KBM-7 (cell line): ENCODE measurements at places on chromosomes 7 and 10.
A peak's percentile ranks its signal among the peaks of the same experiment; 100 is the strongest.

GRCh38 chr7:141709318-141709717 is 1.2 kb downstream of the WEE2 start:
- DNase-seq = no peak

GRCh38 chr10:109957092-109957797 is 33.9 kb upstream of the XPNPEP1 start:
- no peak for DNase-seq

GRCh38 chr7:112023786-112024185 is 182.4 kb downstream of the DOCK4 start:
- DNase-seq = no peak

DNA sequence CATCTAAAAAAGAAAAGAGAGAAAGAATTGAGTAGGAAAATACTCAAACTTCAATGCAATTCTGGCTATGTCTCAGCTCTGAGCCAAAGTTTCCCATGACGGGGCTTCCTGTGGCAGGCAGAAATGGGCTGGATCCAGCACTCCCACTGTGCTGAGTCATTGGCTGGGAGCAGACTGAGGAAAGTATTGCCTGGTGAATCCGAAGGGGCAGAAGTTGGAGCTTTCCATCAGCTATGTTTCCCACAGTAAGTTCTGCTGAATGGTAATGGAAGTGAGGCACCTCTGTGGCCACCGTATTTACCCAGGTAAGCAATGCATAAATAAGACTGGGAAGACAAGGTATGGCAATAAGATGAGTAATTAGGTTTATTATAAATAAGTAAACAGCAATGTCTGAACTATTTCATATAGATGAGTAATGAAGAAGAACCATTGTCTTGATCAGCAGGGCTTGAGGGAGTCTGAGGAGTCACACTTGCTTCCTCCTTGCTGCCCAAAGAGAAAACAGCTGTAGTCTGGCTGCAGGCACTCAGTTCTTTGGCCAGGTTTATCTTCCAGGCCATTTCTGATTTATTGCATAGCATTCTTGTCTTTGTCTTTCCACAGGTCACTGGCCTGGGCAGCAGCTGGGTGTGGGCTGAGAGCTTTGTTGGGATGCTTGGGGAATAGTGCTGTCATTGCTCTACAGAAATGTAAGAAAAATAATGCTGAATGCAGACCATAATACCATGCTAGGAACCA is 255.3 kb downstream of the DNAJB9 start:
- DNase-seq = no peak

DNA sequence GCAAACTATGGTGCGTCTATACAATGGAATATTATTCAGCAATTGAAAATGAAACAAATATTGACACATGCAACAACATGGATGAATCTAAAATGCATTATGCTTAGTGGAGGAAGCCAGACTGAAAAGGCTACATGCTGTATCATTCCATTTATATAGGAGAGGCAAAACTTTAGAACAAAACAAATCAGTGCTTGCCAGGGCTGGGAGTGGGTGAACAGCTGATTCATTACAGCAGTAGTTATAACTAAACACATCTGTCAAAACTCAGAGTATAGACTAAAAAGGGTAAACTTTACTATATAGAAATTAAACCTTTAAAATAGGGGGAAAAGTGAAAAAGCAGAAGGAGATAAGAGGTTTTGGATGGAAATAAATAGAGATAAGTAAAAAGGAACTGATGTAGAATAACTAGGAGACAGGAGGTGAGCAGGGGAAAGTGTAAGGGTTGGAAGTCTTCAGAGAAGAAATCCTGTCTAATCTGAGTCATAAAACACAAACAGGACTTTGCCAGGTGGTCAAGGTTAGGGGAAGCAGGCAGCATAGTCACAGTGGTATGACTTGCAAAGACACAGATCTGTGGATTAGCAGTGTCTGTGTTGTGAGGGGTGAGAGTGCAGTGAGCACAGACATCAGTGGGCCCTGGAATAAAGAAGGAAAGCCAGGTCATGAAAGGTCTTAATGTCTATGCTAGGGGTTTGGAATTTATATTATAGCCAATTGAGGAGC is 349.8 kb downstream of the PHTF2 start:
- no peak for DNase-seq

- DNase-seq = no peak
Observed at GRCh38 chr7:12583176-12583575, 12.7 kb downstream of the SCIN start.

DNA sequence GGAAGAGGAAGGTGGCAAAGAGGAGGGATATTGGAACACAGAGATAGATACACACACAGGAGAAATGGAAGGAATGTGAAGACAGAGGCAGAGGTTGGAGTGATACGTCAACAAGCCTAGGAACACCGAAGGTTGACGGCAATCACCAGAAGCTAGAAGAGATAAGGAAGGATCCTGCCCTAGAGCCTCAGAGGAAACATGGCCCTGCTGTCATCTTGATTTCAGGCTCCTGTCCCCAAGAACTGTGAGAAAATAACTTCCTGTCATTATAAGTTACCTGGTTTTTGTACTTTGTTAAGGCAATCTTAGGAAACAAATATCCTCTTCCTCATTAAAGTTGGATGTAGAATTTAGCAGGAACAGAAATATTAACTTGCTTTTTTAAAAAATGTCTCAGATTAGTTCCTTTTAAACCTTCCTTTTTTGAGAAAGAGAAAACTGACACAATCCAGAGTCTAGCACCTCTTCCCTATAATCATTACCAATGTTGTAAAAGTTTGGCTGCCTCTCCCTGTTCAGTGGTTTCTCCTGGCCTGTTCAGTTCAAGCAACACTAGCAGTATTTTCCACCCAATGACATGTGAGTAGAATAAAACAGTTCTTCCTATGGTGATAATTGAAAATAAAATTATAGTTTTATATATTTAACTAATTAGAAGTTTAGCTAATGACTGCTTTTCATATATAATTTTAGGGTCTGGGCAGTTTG is 28.8 kb upstream of the GNAI1 start:
- peak; percentile 69 for DNase-seq

DNA sequence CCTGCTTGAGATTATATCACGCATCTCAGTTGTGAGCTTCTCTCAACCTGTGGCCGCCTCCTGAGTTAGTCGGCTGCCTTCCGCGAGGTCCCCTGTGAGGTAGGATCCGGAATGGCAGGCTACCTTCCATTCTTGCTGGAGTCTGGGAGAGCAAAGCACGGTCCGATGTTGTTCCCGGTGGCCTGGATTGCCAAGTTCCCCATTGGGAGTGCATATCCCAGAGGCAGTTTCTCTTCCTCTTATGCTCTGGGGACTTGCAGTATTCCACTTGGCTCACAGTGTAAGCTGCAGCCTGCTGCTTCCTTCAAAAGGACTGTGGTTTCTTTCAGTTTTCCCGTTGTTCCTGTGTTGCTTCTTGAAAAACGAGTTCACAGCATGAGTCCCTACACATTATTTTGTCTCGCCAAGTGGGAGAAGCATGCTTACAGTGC is 225.4 kb upstream of the ZWINT start:
- DNase-seq = no peak

GRCh38 chr7:131145026-131145425 is 182.7 kb upstream of the MKLN1 start:
- no peak for DNase-seq

GRCh38 chr10:110868981-110869380 is 2.7 kb upstream of the PDCD4 start:
- DNase-seq = peak; percentile 72

DNA sequence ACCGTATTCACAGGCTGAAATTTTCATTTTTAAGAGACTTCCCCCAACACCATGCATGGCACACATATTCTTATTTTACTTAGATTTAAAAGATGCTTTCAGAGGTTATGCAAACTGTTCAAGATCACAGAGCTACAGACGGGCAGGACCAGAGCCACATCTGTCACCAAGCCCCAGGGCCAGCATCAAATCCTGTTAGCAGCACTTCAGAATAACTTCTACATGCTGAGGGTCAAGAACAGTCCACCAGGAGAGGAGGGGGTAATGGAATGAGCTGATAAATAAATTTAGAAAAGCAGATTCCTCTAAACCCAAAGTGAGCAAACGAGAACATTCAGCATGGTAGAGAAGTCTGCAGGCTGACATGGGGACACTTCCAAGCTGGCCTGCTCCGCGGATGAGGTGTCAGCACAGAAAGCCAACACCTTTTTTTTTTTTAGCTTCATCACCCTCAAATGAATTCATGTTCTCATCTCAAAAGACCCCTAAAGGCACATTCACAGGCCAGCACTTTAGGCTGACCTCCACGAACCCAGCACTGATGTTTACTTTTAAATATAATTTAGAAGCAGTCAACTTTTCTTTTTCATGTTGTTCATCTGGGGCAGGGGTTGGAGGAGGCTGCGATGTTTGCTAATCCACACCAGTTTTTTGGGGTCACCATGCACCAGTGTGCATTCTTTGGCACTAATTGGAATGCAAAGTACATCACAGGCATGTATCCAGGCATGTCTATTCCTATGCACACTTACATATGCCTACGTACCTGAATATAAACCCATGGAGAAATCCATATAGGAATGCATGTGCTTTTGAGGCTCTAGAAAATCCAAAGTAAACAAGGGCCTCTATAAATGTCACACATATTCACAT is 249.0 kb downstream of the TNS3 start:
- DNase-seq = no peak
